IMR-90 (cell line): ENCODE measurements at places on chromosomes 16 and 17. TPM values are rescaled to one million over a fixed set of nuclear protein-coding genes. Genes with fewer than 3 reads are reported as not detected.

Gene CORO6
- total RNA-seq = 2.8 and 3.4 TPM in 2 replicates

Gene CETP
- not detected in 2 replicates for total RNA-seq

Gene DHRS7C
- not detected in 2 replicates for total RNA-seq

Gene MYH8
- not detected in 2 replicates for total RNA-seq

Gene ALOX12B
- total RNA-seq = not detected in 2 replicates

Gene KPNB1
- total RNA-seq = 659 and 1,082 TPM in 2 replicates

Gene SBK1
- under 0.01 TPM in 1 of 2 replicates, not detected in the other for total RNA-seq

Gene STH
- not detected in 2 replicates for total RNA-seq

Gene KATNIP
- total RNA-seq = 16.7 and 18.9 TPM in 2 replicates

Gene TMC5
- not detected in 2 replicates for total RNA-seq

Gene EIF1
- 89.4 and 102 TPM in 2 replicates for total RNA-seq

Gene CCL23
- total RNA-seq = not detected in 2 replicates

Gene IGF2BP1
- 10.2 and 11.9 TPM in 2 replicates for total RNA-seq

Gene TMEM95
- total RNA-seq = not detected in 2 replicates

Gene CNP
- total RNA-seq = 45.5 and 50.3 TPM in 2 replicates

Gene LGALS9B
- total RNA-seq = not detected in 2 replicates

Gene XAF1
- 1.7 and 3.9 TPM in 2 replicates for total RNA-seq

Gene GUCY2D
- not detected in 2 replicates for total RNA-seq

Gene ELMO3
- 0.28 and 0.36 TPM in 2 replicates for total RNA-seq

Gene SNAI3
- total RNA-seq = not detected in 2 replicates

Gene KRTAP4-4
- not detected in 2 replicates for total RNA-seq

Gene TBC1D3C
- total RNA-seq = not detected in 2 replicates

Gene KRTAP3-2
- not detected in 2 replicates for total RNA-seq

Gene MAF
- under 0.01 TPM in 2 replicates for total RNA-seq

Gene SERPINF2
- not detected in 2 replicates for total RNA-seq

Gene PTX4
- total RNA-seq = not detected in 2 replicates

Gene MYH3
- total RNA-seq = 0.28 and 0.54 TPM in 2 replicates

Gene SCARF1
- total RNA-seq = 0.18 and 0.28 TPM in 2 replicates

Gene SLFN14
- total RNA-seq = not detected in 2 replicates

Gene NACA2
- total RNA-seq = not detected in 2 replicates

Gene TSPAN10
- 1.1 and 1.4 TPM in 2 replicates for total RNA-seq

Gene KRTAP2-3
- 1.4 TPM in 2 replicates for total RNA-seq

Gene TTLL6
- not detected in 2 replicates for total RNA-seq

Gene SYCE1L
- total RNA-seq = not detected in 2 replicates

Gene KRTAP3-1
- not detected in 2 replicates for total RNA-seq

Gene ORMDL3
- 45.7 and 46.4 TPM in 2 replicates for total RNA-seq

Gene GRB7
- total RNA-seq = under 0.01 and 0.18 TPM in 2 replicates

Gene GP1BA
- total RNA-seq = not detected in 2 replicates

Gene CHST4
- under 0.01 TPM in 1 of 2 replicates, not detected in the other for total RNA-seq

Gene B3GNT9
- 5.0 and 5.3 TPM in 2 replicates for total RNA-seq

Gene MT4
- total RNA-seq = not detected in 2 replicates

Gene AKAP10
- total RNA-seq = 18.3 and 18.6 TPM in 2 replicates

Gene KRTAP9-2
- not detected in 2 replicates for total RNA-seq

Gene CDC6
- 25.6 and 27.8 TPM in 2 replicates for total RNA-seq

Gene ODAD4
- total RNA-seq = 0.54 and 0.56 TPM in 2 replicates

Gene CES5A
- total RNA-seq = not detected in 2 replicates

Gene MMP15
- 0.18 and 0.28 TPM in 2 replicates for total RNA-seq

Gene KCNJ2
- total RNA-seq = 5.8 and 8.6 TPM in 2 replicates

Gene SDF2
- total RNA-seq = 79.2 and 81.7 TPM in 2 replicates

Gene KRTAP4-9
- not detected in 2 replicates for total RNA-seq

Gene SCGB1C2
- total RNA-seq = not detected in 2 replicates

Gene CA4
- not detected in 2 replicates for total RNA-seq

Gene PRSS21
- not detected in 2 replicates for total RNA-seq

Gene CACNA1G
- total RNA-seq = under 0.01 TPM in 1 of 2 replicates, not detected in the other

Gene HS3ST3A1
- 7.5 and 9.0 TPM in 2 replicates for total RNA-seq

Gene KRT28
- total RNA-seq = not detected in 2 replicates

Gene FOXL1
- 15.2 and 23.9 TPM in 2 replicates for total RNA-seq

Gene C17orf67
- total RNA-seq = 0.18 and 0.56 TPM in 2 replicates
